ENCODE measurements at places on chromosomes 7 and 10.

DNA sequence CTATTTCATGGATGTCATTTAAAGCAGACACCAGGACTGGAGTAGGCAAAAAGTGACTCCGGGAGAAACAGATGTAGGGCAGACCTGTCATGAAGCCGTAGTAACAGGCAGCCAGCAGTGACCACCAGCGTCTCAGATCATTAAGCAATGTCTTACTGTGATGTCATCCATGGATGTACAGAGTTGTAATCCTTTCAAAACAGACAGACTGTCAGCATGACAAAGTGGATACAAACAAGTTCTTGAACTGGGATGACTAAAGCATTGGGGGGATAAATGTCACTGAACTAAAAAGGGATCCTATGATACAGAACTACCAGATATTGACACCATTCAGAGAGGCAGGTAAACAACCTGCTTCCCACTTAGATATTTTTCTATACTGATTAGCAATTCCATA lies 675.5 kb downstream of the PARD3 start:
- no peak for DNase-seq

- DNase-seq, result no peak
Measured at GRCh38 chr7:159070431-159071148, 74.1 kb downstream of the VIPR2 start.

- no peak for DNase-seq
Measured at GRCh38 chr10:60353519-60354258, 36.0 kb downstream of the ANK3 start.

DNA sequence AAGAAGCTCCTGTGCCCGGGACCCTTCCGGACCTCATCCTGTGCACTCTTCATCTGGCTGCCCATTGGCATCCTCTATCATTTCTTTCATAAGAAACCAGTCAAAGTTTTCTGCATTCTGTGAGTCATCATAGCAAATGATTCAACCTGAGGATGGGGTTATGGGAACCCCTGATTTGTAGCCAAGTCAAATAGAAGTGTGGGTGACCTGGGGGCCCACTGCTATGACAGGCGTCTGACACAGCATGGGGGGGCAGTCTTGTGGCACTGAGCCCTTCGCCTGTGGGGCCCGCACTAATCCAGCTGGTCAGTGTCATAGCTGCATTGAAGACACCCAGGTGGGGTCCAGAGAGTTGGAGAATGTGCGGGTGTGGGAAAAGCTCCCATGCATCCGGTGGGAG lies 230.4 kb downstream of the USP6NL start:
- no peak for DNase-seq

- no peak for DNase-seq
Measured at GRCh38 chr10:35470925-35471315, 134.2 kb upstream of the GJD4 start.

- DNase-seq, result no peak
Measured at GRCh38 chr7:55546814-55547213, 25.5 kb downstream of the VOPP1 start.

Data from activated naive CD4-positive, alpha-beta T cell (primary cell).